AG10803 (cell line): ENCODE measurements at places on chromosomes 4 and X.

DNA sequence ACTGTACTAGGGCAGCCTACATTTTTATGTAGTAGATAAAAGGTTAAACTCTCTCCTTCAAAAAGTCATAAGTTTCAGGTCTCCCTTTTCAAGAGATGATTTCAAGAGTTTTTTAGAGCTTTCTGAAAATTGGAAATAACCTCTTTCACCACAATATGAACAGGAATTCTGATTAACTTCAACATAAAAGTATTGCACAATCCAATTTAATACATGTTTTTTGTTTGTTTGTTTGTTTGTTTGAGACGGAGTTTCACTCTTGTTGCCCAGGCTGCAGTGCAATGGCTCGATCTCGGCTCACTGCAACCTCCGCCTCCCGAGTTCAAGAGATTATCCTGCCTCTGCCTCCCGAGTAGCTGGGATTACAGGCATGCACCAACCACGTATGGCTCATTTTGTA, 265.4 kb upstream of the DCAF8L1 start:
- no peak for DNase-seq

DNA sequence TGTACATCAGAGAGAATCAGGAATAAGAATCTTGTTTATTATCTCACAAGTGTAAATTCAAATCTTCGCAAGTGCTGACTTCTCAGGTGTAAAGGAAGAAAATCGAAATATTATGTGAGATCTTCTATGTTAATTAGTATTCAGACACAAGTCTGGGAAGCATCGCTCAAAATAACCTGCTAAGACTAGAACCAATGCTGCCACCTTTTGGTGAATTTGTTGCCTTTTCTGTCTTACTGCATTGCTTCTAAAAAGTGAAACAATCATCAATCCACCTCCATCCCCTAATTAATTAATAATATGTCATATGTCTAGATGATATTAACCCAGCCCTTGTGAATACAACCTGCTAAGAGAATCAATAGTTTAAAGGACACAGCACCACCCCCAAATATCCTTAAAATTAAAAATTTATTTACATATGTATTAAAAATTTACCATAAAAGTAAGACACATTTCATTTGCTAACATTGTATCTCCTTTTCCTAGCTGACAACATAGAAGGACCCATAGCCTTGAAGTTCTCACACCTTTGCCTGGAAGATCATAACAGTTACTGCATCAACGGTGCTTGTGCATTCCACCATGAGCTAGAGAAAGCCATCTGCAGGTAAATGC, 3.5 kb downstream of the EPGN start:
- DNase-seq: peak; percentile 66

DNA sequence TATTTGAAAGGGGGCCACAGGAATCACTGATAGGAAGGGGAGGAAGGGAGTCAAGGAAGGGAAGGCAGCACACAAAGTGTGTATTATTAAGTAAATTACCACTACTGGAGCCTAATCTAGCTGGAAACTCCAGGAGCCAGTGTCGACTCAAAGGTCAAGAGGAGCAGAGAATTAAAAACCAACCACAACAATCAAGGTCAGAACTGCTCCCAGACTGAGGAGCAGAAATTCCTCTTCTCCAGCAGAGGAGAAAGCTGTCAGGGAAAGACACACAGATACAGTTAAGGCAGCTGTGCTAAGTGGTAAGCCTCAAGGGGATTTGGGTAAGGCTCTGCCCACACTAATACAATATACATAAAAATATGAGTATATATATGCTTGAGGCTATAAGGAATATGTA, 87.5 kb upstream of the PTPN13 start:
- DNase-seq: no peak

GRCh38 chrX:149497626-149498025, 7.5 kb downstream of the IDS start:
- peak; percentile 68 for DNase-seq

GRCh38 chr4:8917321-8917811, 45.7 kb upstream of the HMX1 start:
- no peak for DNase-seq

GRCh38 chrX:134647477-134647877, 10.8 kb downstream of the PLAC1 start:
- DNase-seq: no peak
